ENCODE measurements at places on chromosomes 4 and X. TPM values are rescaled to one million over a fixed set of nuclear protein-coding genes. Genes with fewer than 3 reads are reported as not detected.

PNMA6F gene
- not detected for total RNA-seq

NALF2 gene
- total RNA-seq, result 0.69 TPM

BGN gene
- total RNA-seq, result not detected

SSX4B gene
- total RNA-seq, result not detected

INPP4B gene
- 67.3 TPM for total RNA-seq

FAAH2 gene
- 31.0 TPM for total RNA-seq

EREG gene
- 0.07 TPM for total RNA-seq

RXFP1 gene
- total RNA-seq, result not detected
